ENCODE measurements at places on chromosomes 2 and 18.

GRCh38 chr2:39409697-39410389, 27.2 kb downstream of the MAP4K3 start:
- no peak for DNase-seq

- DNase-seq = no peak
These were observed 53.2 kb upstream of the CCDC85A start for GRCh38 chr2:56130463-56131070.

DNA sequence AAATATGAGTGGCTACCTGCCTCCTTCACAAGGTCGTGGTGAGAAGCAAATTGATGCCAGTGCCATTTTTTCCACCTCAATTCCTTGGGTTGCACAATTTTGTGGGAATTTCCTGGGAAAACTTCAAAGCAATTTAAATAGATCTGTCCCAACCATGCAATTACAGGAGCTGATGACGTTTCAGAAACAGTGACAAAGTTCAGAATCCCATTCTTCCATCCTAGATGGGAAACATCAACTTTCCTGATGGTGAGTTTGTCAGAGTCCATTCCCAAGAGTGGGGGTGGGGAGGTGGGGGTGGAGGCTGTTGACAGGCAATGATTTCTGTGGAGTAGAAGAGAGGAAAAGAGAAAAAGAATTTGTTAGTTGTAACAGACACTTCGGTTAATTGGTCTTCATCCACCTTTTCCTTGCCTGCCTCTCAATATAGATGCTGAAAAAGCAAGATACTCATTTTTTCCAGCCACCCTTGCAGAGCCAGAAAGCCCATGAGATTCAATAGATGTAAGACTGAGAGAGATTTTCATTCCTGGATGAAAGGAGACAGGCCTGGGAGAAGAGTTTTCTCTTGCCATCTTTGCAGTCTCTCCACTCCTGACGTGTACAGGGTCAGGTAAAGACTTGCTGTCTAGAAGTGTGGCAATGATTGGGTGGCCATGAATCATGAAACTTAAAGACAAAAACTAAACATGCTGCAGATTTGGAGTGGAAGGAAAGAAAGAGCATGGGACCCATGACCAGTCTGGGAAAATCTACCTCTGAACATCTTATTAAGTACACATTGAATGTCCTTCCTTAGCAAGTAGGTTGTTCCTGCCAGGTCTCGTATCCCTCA, 47.3 kb downstream of the SOCS6 start:
- DNase-seq = no peak

DNA sequence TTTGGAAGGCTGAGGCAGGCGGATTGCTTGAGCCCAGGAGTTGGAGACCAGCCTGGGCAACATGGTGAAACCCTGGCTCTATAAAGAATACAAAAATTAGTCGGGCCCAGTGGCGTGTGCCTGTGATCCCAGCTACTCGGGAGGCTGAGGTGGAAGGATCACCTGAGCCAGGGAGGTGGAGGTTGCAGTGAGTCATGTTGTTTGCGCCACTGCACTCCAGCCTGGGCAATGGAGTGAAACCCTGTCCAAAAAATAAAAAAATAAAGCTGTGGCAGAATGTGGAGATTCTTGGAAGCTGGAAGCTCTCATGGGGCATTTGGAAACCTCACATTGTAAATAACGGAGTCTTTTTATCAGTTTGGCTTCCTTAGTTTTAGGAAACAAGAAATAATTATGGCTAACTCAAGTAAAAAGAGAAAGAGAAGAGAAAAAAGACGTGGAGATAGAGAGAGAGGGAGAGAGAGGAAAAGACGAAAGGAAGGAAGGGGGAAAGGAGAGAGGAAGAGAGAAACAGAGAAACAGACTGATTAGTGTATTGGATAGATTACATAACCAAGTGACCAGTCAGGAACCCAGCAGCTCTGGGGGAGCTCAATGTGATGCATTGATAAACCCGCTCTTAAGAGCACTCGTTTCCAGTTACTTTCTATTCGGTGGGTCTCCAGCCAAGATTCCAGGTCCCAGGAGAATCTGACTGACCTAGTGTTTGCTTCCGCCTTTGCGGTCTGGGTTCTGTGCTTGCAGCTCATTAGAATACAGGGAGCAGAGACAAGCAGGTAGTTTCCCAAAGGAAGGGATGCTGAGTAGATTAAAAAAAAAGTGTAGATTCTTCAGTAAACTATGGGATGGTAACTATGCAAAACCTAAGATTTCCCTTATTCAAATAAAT, 1.1 kb upstream of the SPAST start:
- peak; percentile 48 for DNase-seq

DNA sequence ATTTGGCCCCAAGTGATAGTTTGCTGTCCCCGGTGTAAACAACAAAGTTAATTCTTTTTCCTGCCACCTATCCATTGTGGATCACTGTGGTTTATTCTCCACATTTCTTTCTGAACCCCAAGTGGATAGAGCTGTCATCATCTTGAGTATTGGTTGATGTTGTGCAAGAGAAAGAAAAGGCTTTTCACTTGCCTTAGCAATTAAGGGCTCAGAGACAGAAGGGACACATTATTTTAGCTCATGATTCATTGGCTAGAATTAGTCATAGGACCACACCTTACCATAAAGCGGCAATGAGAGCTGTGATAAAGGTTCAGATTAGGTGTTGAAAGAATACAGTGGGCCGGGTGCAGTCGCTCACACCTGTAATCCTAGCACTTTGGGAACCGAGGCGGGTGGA, 442.1 kb upstream of the DCC start:
- DNase-seq = no peak

GRCh38 chr2:37802899-37803379, 122.1 kb upstream of the RMDN2 start:
- peak; percentile 33 for DNase-seq

DNA sequence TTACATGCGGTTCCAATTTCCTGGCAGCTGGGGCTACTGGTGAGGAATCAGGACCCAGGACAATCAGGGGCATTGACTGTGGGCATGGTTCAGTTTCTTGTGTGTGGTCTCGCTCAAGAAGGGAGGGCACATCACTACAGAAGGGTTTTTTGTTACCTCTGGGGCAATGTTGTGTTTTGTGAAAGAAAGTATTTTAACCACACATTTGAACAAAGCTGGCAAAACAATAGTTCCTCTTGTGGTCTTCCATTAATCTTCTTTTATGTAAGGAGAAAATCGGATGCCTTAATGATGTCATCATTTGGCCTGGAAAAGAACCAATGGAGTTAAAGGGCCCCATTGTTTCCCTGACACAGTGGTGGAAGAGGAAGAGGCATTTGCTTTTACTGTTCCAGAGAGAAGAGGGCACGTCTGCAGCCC, 197.4 kb downstream of the SH3BP4 start:
- peak; percentile 88 for DNase-seq

DNA sequence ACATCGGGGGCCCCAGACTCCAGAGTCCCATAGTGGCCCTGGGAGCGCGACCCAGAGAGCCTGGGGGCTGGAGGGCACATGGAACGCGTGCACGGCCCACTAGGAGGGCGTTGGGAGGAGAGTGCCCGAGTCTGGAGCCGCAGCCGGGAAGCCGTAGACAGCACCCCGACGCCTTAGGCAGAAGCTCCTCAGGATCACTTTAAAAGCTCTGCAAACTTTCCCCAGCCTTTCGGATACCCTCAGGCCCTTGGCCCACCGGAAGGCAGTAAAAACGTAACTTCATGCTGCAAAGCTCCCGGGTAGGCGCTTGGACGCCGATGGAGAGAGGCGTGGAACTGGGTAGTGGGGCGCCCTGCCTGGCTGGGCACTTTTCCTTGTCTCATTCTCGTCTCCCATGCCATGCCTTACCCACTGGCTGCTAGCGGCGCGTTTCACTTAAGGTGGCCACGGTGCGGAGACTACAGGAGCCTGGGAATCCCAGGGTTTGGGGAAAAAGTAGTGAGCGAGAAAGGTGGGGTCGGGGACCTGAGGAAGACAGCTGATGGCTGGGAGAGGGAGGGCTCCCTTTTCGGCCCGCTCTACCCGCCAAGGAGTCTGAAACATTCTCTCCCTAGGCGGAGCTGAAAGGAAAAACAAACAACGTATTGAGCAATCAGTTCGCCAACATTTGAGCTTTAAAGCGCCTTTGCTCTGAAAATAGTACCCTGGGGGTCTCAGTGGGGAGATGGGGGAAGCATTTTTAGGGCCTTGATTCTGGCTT, 141.8 kb downstream of the MEIS1 start:
- DNase-seq = no peak

DNA sequence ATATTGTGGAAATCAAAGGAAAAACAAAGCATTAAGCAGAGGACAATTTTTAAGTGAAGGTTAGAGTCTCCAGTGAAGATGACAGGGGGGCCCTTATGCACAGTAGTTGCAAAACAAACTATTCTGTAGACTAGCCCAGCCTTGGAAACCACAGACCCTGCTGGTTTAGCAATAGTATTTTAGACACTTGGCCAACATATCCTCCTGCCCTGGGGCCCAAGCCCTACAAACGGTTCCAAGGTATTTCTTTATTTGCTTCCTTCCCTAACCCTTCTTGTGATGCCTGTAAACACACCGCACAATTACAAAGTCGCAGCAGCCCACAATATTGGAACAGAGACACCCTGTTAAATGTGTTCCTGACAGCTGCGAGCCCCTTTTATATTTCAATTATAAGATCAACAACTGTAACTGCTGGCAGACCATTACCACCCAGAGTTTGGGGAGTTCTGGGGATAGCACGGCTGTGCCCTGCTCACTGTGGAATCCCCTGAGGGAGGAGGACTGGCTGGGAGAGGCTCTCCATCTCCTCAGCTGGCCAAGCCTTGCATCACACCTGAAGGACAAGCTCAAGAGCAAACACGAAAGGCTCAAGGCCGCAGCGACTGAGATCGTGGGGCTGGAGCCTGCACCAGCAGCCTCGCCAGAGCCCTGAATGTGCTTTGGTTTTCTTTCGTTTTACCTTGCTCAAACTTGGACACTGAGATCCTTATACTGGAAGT, 282.2 kb upstream of the ATP5MC3 start:
- no peak for DNase-seq

GRCh38 chr18:10378688-10379420, 75.6 kb upstream of the APCDD1 start:
- no peak for DNase-seq

DNA sequence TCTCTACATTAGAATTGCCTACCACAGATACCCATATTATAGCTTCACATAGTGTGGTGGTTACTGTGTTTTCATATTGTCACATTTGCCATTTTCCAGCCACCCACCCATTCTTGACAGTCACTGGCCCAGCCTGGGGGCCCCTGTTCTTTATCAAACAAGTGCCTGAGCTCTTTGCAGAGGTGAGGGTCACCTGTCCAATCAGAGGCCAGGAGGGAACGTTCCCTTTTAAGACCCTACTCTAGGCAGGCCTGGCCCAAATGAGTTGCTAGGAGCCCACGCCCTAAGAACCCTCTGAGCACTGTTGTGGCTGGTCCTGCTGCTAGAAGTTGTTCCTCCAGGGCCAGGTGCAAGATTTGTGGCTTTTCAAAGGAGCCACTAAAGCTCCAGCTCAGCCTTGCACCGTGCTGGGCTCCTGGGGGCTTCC, 5.2 kb downstream of the IL37 start:
- DNase-seq = no peak

- no peak for DNase-seq
These were observed 75.3 kb downstream of the GALNT3 start for GRCh38 chr2:165718610-165719210.

DNA sequence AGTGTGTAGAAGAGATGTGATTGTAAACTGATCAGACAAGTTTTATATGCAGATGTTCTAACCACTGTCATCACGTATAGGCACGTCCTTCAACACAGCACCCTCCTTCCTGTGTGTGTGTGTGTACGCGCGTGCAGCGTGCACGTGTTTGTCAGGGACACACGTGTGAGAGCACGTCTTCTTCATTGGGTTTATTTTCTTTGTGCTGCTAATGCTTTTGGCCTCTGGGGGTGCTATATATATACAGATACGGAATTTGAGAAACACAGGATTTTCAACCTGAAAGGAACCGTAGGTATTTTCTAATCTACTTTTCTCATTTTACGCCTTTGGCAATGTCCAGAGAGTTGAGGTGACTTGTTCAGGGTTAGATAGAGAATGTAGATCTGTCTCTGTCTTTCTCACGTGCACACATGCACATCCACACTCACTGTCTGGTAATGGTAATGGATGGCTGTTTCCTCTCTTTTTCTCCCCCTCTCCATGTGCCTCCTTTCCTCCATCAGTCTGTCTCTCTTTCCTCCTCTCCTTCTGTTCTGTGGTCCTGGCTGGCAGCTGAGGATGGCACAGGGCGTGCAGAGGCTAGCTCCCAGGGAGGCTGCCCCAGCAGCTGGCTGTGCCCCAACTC, 13.4 kb upstream of the CELF4 start:
- DNase-seq = peak; percentile 10

DNA sequence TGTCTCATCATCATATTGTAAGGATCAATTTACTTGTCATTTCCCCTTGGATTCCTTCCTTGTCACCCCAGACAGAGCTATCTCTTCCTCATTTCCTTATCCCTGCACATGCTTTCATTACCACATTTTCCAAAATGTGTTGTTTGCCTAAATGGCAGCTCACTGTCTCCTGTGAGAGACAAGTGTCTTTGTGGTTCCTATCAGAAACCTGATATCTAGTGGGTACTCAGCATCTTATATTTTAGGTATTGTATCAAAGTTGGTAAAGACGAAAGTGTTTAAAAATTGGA, 896.0 kb upstream of the PIK3C3 start:
- no peak for DNase-seq

- DNase-seq = no peak
These were observed 78.3 kb downstream of the HDAC4 start for GRCh38 chr2:239322416-239323086.

DNA sequence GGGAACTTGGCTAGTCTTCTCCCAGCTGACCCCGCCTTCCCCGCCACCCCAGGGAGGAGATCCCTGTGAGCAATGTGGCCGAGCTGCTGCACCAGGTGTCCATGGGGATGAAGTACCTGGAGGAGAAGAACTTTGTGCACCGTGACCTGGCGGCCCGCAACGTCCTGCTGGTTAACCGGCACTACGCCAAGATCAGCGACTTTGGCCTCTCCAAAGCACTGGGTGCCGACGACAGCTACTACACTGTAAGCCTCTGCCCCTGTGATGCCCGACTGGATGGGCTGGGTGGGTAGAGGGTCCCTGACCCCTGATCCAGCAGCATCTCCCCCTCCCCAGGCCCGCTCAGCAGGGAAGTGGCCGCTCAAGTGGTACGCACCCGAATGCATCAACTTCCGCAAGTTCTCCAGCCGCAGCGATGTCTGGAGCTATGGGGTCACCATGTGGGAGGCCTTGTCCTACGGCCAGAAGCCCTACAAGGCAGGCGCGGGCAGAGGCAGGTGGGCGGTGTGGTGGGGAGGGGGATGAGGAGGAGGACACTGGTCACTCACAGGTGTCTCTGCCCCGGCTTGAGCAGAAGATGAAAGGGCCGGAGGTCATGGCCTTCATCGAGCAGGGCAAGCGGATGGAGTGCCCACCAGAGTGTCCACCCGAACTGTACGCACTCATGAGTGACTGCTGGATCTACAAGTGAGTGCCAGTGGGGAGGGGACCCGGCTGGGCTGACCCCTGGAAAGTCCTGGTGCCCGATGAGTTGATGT, 24.2 kb downstream of the ZAP70 start:
- DNase-seq = no peak
